Diencephalon (tissue), 1 donor: ENCODE measurements at places on chromosomes 6 and 20. TPM values are rescaled to one million over a fixed set of nuclear protein-coding genes. Genes with fewer than 3 reads are reported as not detected.

The PRSS35 gene
- 3.7 TPM for total RNA-seq

The OR12D3 gene
- not detected for total RNA-seq

The PRPF6 gene
- 59.7 TPM for total RNA-seq

The SLPI gene
- total RNA-seq = not detected

The OVOL2 gene
- total RNA-seq = not detected

The DYNLT2 gene
- total RNA-seq = 2.5 TPM
